ENCODE measurements at places on chromosomes 2 and 18.
A peak's percentile ranks its signal among the peaks of the same experiment; 100 is the strongest.

DNA sequence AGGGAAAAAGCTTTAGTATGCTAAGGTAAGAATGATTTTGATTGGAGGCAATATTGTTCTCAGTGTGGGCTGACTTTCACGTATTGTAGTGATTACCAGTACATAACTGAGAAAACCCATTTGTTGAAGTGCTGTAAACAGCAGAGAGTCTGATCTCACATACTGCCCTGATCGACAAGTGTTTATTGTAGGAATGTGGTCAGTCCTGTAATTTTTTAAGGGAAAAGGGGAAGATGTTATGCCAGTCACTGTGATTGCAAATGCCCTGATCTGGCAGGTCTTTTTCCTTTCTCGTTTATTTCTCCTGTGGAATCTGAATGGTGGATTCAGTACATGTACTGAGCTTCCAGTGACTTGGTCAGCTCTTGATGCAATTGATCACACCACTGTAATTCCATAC lies 11.5 kb downstream of the SPATS2L start:
- no peak for DNase-seq

DNA sequence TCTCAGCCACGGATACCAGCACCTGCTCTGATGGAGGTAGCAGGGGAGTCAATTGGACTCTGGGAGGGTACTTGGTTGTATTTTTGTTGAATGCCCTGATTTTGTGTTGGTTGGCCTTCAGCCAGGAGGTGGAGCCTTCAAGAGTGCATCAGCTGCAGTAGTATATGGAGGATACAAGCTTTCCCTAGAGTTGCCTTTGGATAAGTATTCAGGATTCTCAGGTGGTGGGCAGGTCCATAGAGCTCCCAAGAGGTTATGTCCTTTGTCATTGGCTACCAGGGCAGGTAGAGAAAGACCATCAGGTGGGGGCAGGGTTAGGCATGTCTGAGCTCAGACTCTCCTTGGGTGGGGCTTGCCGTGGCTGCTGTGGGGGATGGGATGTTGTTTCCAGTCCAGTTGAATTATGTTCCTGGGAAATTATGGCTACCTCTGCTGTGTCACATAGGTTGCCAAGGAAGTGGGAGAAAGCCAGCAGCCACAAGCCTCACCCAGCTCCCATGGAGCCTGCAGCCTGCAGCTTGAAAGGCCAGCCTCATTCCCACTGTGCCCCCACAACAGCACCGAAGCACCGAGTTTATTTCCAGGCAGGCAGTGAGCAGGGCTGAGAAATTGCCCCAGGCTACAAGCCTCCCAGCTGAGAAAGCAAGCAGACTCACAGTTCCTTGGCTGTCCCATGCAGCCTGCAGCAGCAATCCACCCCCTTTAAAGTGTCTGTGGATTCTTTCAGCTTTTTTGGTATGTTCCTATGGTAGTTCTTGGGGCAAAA lies 38.6 kb upstream of the CHST9 start:
- DNase-seq = no peak

DNA sequence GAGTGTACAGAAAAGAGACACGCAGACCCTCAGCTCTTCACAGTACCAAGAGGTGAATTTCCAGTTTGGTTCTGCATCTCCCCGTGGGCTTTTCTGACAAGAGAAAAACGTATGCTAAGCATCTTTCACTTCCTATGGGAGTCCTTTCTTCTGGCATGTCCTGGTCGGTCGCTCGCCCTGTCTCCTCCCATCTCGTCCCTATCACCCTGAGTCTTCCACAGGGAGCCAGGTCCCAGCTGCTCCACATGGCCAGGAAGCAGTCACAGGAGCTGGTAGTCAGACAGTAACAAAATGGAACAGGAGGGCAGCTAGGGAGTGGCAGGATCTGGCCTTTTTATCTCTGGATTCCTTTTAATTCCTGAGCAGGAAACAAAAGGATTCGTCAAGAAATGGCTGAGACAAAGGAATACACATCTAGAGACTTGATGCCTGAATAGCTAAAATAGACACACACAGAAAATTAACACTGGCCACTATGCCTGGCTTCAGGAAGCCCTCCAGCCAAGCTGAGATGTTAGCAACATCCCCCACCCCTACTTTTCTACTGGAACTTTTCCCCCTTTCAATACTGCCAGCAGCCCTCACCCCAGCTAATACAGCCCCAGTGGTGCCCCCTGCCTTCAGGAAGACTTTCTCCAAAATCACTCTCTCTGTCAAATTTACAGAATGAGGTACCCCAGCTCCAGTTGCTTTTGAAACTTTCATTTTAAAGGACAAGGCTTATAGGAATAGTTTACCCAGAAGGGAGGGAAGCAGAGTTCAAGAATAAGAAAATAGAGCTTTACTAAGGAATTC lies 136.1 kb downstream of the DNER start:
- DNase-seq = no peak

GRCh38 chr2:26522325-26522724 lies 44.4 kb upstream of the OTOF start:
- no peak for DNase-seq

DNA sequence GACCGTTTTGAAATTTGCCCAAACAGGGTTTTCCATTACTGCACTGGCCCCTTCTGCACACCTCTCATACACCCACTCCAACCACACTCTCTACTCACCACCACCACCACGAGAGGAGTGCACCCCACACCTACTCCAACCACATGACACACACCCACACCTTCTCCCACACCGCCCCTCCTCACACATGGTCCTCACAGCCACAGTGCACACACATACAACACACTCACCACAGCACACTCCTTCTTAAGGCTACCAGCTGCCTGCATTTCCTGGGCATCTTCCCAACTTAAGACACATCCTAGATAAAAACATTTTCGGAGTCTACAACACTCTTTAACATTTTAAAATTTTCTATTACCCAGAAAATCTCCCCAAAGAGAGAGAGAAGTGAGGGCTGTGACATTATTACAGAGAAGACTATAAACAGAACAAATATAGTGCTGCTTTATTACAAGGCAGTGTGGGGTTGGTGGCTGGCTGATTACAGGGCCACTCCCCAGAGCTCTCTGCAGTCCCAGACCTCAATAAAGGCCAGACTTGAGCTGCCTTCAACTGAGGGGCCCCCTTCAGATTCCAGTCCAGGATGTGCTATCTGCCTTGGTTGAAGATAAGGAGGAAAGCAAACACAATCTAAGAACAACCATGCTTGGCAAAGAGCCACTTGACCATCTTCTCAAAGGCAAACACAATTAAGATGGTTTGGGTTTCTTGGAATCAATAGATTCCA lies 36.1 kb downstream of the NHEJ1 start:
- no peak for DNase-seq

GRCh38 chr2:173037245-173038120 lies 38.2 kb upstream of the MAP3K20 start:
- no peak for DNase-seq

DNA sequence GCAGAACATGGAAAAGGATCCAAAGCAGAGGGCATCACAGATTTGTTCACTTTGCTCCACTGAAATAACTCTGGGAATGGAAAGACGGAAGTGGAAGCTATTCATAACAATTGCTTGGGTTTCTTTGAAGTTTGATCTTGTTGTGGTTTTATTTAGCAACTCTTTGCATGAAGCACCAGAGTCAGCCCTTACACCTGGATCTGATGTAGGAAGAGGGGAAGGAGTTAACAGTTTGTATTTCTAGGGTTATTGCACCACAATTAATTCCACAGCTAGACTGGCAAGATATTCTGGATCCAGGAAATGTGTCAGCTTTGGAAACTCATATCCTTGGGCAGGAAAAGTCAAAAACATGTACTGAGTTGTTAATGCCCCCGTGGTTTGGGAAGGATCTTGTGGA lies 1143.4 kb downstream of the CNTNAP5 start:
- no peak for DNase-seq

- DNase-seq = no peak
Measured at GRCh38 chr2:126932966-126933710, 34.4 kb downstream of the TEX51 start.

- no peak for DNase-seq
Measured at GRCh38 chr2:231069379-231070054, 12.8 kb downstream of the PSMD1 start.

DNA sequence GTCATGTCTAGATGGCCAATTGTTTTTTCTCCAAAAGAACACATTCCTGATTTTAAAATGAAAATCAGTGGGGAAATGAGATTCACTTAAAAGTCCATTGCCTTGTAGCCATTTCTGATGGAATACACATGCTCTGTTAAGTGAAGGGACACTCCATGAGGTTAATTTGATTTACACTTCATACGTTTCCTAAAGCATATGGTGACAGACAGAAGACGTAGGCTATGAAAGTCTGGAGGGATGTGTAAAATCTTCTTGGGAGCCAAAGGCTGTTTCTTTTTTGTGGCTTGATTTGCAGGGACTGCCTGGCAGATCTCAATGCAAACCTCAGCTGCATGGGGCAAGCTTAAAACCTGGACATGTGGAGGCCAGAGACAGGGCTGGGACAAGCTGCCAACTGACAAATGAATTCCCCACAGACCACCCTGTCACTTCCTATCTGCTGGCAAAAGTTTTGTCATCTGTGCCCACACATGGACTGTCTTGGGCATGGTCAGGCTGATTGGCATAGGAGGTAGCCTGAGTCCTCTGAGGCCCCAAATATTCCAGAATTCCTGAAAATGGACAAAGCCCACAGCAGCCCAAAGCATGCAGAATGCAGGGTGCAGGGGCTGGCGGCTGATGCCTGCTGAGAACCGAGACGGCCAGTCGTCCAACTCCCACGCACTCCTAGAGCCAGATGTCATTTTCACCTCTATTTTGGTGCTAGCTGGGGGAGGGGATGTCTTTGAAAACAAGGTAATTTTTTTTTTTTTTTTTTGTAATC lies 73.9 kb downstream of the SDC1 start:
- no peak for DNase-seq

DNA sequence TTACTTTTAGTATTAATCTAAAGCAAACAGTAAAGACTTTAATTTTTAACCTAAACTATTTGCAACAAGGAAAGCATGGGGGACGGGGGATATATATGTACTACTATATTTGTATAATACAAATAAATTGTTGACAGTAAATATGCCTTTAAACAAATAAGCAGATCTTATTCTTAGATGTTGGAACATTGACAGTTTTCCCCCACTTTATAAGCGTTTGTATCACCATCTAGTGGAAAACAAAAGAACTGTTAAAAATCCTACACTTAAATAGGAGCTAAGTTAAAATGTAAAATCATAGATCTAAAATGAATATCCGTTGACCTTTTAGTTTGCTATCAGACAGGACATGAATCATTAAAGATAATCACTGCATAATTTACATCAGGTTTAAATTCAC lies 50.0 kb downstream of the RBBP8 start:
- no peak for DNase-seq

DNA sequence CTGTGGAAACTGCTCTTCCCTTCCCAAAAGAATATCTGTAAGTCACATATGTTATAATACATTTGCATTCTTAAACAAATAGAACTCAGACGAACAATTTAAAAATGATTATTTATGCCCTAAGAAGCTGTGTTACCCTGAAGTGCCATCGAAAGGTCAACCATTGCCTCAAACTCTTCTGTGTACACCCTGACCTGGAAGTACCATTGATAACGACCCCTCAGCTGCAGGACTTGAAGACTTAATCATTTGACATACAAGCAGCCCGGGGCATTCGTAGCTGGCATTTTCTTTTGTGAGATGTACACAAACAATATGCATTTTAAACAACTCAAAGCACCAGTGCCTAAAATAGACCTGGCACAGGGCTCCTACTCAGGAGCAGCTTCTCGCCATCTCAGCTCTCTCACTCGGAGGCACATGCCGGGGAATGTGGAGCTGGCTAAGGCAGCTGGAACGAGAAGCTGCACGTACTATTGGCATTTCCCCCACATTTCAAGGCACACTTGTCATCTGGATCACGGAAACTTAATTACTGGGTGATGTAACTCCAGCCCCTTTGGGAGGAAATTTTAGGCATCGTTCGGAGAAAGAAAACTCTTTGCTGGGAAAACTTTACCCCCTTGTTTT lies 170.0 kb upstream of the GALNT5 start:
- DNase-seq = no peak

DNA sequence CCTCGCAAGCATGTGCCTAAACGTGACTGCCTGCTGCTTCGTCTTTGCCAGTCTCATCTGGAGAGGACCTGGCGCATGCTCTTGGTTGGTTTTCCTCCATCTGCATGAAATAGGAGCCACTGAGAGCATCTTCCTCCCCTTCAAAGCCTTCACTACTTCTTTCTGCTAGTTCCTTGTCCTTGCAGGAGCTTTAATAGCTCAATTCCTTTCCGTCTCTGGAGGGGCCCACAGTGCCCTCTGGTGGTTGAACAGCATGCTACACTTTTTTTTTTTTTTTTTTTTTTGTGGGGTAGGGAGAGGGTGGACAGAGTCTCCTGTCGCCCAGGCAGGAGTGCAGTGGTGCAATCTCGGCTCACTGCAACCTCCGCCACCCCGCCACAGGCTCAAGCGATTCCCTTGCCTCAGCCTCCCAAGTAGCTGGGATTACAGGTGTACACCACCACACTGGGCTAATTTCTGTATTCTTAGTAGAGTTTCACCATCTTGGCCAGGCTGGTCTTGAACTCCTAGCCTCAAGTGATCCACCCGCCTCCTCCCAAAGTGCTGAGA lies 59.6 kb downstream of the SP110 start:
- peak; percentile 17 for DNase-seq

- no peak for DNase-seq
Measured at GRCh38 chr2:219362072-219362471, 25.6 kb downstream of the DNPEP start.

DNA sequence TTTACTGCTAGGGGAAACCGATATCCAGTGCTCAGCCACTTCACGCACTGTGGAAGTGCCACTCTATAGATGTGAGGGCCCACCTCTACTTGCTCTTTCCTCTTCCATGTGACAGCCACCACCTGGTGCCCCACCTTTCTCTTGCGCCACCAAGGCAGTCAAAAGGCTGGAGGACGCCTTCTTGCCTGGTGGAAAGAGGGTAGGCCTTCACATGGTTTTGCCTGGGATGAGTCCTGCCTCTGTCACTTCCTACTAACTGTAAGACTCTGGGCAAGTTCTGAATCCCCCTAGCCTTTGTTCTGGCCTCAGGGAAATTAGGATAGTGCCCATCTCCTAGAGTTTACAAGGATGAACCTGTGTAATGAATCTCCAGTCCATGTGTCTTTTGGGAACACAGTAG lies 66.1 kb upstream of the ODC1 start:
- no peak for DNase-seq

- no peak for DNase-seq
Measured at GRCh38 chr2:120343433-120344105, 2.4 kb upstream of the INHBB start.

DNA sequence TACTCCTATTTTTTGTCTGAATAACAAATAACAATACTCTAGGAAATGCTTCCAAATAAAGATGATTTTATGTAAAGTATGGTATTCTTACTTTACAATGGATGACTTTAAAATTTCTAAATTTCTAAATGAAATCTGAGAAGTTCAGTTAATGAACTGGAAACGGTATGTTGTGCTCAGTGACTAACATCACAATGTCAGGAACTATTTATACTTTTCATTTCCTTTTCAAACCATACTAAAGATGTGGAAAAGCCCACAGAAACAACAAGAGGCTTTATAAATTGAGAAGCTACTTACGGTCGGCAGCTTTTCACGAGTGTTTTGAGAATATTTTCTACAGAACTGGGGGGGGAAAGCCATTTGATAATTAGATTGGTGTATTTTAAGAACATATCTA lies 31.1 kb downstream of the PSME4 start:
- DNase-seq = no peak

All from SHP77 (cell line).